ENCODE measurements at places on chromosomes 13 and 19. TPM values are rescaled to one million over a fixed set of nuclear protein-coding genes. Genes with fewer than 3 reads are reported as not detected.

- H3K36me3 ChIP-seq: no peaks in the 10 kb centered on the region
- H3K27me3 ChIP-seq: no peaks in the 10 kb centered on the region
- H3K4me3 ChIP-seq: no peak overlapping the region
- DNase-seq: no peak
Observed at GRCh38 chr13:55937180-55937579, 1203.5 kb upstream of the PRR20A start.

DNA sequence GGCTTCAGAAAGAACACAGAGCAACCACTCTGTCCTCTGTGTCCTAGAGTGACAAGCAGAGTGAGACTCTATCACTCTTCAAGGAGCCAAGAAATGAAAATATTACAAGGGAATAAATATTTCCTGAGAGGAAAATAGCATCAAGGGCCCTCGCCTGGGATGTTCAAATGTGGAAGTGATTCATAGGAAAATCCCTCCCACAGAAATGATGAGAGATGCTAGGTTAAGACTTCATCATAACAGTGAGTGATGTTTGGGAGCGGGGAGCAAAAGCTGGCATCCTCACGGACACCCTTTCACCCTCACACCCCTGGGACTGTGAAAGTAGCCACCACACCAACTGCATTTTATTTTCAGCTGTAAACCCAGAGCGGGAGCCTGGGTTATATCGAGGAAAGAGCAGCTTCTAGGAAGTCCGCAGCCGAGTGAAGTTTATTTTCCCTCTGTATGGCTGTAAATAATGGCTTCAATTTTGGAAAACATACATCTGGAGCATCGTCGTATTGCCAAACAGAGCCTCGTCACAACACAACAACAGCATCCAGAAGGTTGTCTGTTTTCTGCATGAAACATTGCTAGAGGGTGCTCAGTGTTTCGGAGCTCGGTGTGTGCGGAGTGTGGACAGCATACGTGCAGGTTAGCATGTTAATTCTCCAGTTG is 54.8 kb downstream of the DLEU7 start:
- peaks cover 2% of the 10 kb centered on the region for H3K27me3 ChIP-seq
- H3K36me3 ChIP-seq: no peaks in the 10 kb centered on the region
- no peak for DNase-seq
- H3K27ac ChIP-seq: no peak overlapping the region
- H3K4me3 ChIP-seq: no peak overlapping the region

ERICH6B gene
- not detected for total RNA-seq

DNA sequence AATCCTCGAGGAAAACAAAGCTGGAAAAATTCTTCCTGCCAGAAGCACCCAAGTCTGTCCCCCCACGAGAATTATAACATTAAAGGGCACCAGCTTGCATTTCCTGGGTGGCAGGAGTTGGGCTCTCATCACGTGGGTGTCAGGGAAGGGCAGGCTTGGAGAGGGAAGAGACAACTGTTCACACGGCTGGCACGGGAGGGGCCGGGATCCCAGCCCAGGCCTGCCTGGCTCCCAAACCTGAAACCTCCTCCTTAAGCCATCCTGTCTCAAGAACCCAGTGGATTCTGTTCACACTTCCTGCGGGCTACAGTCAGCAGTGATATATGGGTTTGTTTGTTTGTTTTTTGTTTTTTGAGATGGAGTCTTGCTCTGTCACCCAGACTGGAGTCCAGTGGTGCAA is 12.2 kb downstream of the GRIK5 start:
- no peak overlapping the region for H3K27ac ChIP-seq
- no peaks in the 10 kb centered on the region for H3K36me3 ChIP-seq
- no peak overlapping the region for H3K4me3 ChIP-seq

DNA sequence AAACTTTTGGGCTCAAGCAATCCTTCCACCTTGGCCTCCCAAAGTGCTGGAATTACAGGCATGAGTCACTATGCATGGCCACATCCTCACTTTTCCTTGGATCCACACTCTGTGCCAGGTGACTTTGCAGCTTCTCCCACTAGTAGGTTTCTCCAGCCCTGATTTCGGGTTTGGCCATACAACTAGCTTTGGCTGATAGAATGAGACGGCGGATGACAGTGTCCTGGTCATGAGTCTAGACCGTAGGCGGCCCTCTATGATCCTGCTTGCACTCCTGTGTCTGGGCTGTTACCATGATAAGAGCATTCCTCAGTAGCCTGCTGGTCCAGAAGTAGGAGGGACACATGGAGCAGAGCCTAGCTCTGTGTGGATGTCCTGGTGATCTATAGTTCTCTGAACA is 112.5 kb upstream of the KL start:
- H3K27ac ChIP-seq: no peak overlapping the region
- no peaks in the 10 kb centered on the region for H3K4me1 ChIP-seq
- H3K36me3 ChIP-seq: no peaks in the 10 kb centered on the region

- peaks cover 57% of the 10 kb centered on the region for H3K27me3 ChIP-seq
- no peak overlapping the region for H3K4me3 ChIP-seq
- no peak overlapping the region for H3K27ac ChIP-seq
- no peak for DNase-seq
- no peaks in the 10 kb centered on the region for H3K36me3 ChIP-seq
Observed at GRCh38 chr13:83876546-83876945, 5.7 kb downstream of the SLITRK1 start.

DNA sequence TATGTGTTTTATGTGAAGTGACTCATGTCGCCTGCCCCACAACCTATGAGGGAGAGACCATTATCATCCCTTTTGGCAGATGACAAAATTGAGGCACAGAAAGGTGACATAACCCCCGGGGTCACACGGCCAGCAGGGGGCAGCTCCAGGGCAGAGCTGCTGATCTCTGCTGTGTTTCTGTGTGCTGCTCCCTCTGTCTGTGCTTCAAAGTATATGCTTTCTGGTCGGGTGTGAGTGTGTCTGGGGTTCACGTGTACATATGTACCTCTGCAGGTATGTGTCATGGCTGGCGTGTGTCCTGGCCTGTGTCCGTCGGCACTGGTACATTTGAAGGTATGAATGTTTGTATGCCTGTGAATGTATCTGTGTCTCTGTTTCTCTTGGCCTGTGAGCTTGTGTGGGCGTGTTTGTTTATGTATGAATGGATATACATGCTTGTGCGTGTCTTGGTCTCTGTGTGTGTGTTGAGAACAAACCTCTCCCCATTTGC is 7.1 kb downstream of the LIPE start:
- no peak for DNase-seq
- no peak overlapping the region for H3K27ac ChIP-seq
- H3K36me3 ChIP-seq: no peaks in the 10 kb centered on the region
- H3K4me3 ChIP-seq: no peak overlapping the region

- H3K27ac ChIP-seq: peak overlapping the region; percentile 90
- H3K27me3 ChIP-seq: no peaks in the 10 kb centered on the region
- peak; percentile 17 for DNase-seq
- peaks cover 15% of the 10 kb centered on the region for H3K4me1 ChIP-seq
Observed at GRCh38 chr19:55257461-55258420, 1.1 kb downstream of the PPP6R1 start.

- no peaks in the 10 kb centered on the region for H3K36me3 ChIP-seq
- no peak for DNase-seq
- H3K27me3 ChIP-seq: no peaks in the 10 kb centered on the region
- H3K4me1 ChIP-seq: no peaks in the 10 kb centered on the region
- H3K4me3 ChIP-seq: no peak overlapping the region
Observed at GRCh38 chr13:24802074-24802473, 38.1 kb downstream of the RNF17 start.

GRCh38 chr13:31891472-31891871 is 140.1 kb upstream of the FRY start:
- H3K4me1 ChIP-seq: peaks cover 21% of the 10 kb centered on the region
- no peak overlapping the region for H3K4me3 ChIP-seq
- DNase-seq: no peak
- H3K27ac ChIP-seq: peak overlapping the region; percentile 2
- no peaks in the 10 kb centered on the region for H3K27me3 ChIP-seq

DNA sequence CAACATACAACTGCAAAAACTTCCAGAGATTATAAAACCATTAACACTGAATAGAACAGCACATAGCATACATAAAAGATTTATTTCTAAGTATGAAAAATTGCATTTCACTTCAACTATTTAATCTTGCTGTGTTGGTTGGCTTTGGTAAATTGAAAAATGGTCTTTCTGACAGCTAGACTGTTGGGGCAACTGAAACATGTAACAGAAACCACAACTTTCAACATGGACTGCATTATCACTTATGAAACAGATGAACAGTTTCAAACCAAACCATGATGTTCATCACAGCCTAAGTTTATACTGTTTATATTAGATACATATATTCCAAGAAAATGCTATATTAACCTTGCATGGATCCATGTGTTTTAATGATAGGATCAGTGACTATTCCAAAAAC is 324.1 kb upstream of the PCDH9 start:
- no peak for DNase-seq
- no peaks in the 10 kb centered on the region for H3K27me3 ChIP-seq
- H3K4me3 ChIP-seq: no peak overlapping the region

DNA sequence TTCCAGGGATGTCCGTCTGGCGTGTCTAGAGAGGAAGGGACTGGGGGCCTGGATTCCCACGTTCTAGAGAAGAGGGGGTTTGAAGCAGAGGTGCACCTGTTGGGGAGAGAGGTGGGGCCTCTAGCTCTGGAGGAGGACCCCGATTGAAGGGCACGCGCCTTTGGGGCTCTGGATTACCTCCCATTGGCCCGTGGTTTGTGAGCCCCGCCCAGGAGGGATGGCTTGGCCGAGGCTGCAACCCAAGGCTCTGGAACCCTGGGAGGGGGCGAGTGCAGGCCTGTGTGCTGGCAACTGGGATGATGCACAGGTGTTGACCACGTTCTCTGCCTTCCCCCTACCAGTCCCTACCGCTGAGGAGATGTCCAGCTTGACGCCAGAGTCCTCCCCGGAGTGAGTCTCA is 20.2 kb downstream of the TMEM150B start:
- H3K27ac ChIP-seq: no peak overlapping the region
- H3K4me1 ChIP-seq: no peaks in the 10 kb centered on the region
- H3K27me3 ChIP-seq: no peaks in the 10 kb centered on the region
- H3K36me3 ChIP-seq: peaks cover 37% of the 10 kb centered on the region

DNA sequence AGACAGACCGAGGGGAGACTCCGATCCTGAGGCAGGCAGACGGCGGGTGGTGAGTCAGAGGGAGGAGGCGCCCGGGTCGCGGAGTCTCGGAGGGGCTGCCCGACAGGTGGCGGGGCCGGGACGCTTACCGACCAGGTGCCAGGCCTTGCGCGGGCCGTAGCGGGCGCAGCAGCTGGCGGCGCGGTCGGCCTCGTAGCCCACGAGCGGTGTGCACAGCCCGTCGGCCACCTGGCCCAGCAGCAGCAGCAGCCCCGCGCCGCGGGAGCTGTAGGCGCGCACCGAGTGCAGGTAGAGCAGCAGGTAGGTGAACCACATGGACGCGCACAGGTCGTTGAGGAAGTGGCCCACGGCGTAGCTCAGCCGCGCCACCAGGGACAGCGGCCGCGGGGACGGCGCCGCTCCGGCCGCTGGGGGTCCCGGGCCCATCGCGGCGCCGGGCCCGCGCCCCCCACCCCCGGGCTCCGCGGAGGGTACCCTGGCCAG is 367 bp downstream of the MFSD12 start:
- no peaks in the 10 kb centered on the region for H3K27me3 ChIP-seq
- H3K4me3 ChIP-seq: peak overlapping the region; percentile 66
- H3K27ac ChIP-seq: no peak overlapping the region

CERS1 gene
- total RNA-seq: 15.2 TPM

DNA sequence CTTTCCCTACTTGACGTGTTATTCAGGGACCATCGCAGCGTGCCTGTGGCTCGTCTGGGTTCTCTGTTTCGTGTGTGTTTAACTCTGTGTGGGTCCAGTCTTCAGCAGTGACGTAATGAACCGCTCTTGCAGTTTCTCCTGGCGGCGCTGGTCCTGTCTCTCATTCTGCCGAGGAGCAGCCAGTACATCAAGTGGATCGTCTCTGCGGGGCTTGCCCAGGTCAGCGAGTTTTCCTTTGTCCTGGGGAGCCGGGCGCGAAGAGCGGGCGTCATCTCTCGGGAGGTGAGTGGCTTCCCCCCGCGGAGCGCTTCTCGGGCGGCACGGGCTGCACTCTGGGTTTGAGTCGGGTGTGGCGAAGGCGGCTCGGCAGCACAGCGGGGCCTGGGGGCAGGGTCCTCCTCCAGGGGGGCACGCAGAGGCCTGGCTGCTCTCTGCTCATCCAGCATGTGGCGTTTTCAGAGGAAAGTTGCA is 36.3 kb upstream of the TFDP1 start:
- no peak for DNase-seq
- no peak overlapping the region for H3K27ac ChIP-seq
- H3K27me3 ChIP-seq: no peaks in the 10 kb centered on the region
- no peaks in the 10 kb centered on the region for H3K4me1 ChIP-seq
- H3K36me3 ChIP-seq: peaks cover 3% of the 10 kb centered on the region

DNA sequence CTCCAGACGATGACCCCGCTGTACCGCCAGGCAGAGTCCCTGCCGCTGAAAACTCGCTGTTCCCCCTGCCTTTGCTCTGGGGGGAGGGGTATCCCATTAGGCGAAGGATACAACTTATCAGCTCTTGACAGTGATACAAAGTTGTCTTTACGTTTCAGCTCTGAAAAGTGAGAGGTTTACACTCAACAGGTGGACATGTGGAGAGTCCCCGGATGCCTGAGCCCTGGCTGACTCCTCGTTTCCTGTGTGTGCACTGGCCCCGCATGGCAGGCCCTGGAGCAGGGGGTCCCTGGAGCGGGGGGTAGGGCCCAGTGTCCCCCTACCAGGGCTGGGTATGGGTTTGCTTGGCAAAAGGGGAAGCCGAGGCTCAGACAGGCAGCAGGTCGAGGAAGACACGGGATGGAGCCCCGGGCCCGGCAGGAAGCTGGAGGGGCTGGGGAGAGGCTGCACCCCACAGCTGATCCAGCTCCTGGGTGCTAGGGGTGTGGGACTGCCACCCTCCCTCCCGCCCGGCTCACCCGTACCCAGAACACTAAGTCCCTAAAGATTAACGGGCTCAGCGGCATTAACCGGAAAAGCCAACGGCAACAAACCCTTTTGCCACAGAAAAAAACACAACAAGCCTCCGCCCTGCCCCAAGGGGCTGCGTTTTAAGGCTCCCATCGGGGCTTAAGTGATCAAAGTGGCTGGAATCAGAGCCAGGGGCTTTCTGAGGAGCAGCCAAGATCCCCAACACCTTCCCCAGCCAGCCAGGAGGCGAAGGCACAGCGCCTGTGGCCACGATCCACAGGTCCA is 5.6 kb downstream of the TCF3 start:
- no peaks in the 10 kb centered on the region for H3K27me3 ChIP-seq
- H3K36me3 ChIP-seq: no peaks in the 10 kb centered on the region
- H3K4me3 ChIP-seq: no peak overlapping the region
- H3K27ac ChIP-seq: peak overlapping the region; percentile 11
- no peaks in the 10 kb centered on the region for H3K4me1 ChIP-seq

SKA3 gene
- 4.1 TPM for total RNA-seq

- no peak overlapping the region for H3K4me3 ChIP-seq
- DNase-seq: no peak
Observed at GRCh38 chr13:60009300-60010253, 154.2 kb downstream of the DIAPH3 start.

ZNF497 gene
- 7.6 TPM for total RNA-seq

MBD3L2B gene
- not detected for total RNA-seq

- H3K27me3 ChIP-seq: no peaks in the 10 kb centered on the region
- no peak for DNase-seq
- H3K36me3 ChIP-seq: no peaks in the 10 kb centered on the region
- no peak overlapping the region for H3K4me3 ChIP-seq
Observed at GRCh38 chr13:28031220-28031895, 42.9 kb upstream of the URAD start.

Measured in cardiac muscle cell (in vitro differentiated cells and primary cell).